ENCODE measurements at places on chromosomes 2 and 18. TPM values are rescaled to one million over a fixed set of nuclear protein-coding genes. Genes with fewer than 3 reads are reported as not detected.

DNA sequence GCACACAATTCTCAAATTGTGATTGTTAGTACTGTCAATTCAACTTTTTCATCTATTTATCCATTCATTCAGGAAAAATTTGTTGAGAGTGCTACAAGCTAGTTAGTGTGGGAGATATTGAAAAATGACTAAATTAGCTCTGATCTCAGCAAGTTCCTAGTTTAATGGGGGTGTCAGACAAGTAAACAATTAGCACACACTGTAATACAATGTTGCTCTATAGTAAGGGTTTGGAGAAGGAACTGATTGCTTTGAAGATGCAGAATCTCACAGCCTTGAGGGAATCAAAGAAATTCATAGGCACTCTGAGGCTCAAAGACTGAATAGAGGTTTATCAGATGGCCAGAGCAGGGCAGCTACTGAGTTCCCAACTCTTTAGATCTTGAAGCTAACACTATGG, 6.8 kb upstream of the CCNYL1 start:
- H3K27me3 ChIP-seq: no peaks in the 10 kb centered on the region
- no peaks in the 10 kb centered on the region for H3K4me1 ChIP-seq
- H3K27ac ChIP-seq: no peak overlapping the region
- no peaks in the 10 kb centered on the region for H3K36me3 ChIP-seq
- no peak overlapping the region for H3K4me3 ChIP-seq

GRCh38 chr2:166610913-166611305, 116.9 kb upstream of the SCN7A start:
- H3K27me3 ChIP-seq: no peaks in the 10 kb centered on the region
- H3K27ac ChIP-seq: no peak overlapping the region
- H3K4me3 ChIP-seq: no peak overlapping the region
- no peaks in the 10 kb centered on the region for H3K36me3 ChIP-seq

- no peak overlapping the region for H3K4me3 ChIP-seq
- no peak overlapping the region for H3K27ac ChIP-seq
- no peaks in the 10 kb centered on the region for H3K27me3 ChIP-seq
Observed at GRCh38 chr18:7177116-7177744, 53.7 kb upstream of the LRRC30 start.

CAPG gene
- total RNA-seq: 419 TPM

M1AP gene
- total RNA-seq: 1.4 TPM

WNT6 gene
- total RNA-seq: not detected

UGT1A4 gene
- not detected for total RNA-seq
